Hindlimb muscle (tissue), 1 donor: ENCODE measurements at places on chromosomes 2 and 18. TPM values are rescaled to one million over a fixed set of nuclear protein-coding genes. Genes with fewer than 3 reads are reported as not detected.

Gene DSC2
- 8.9 TPM for polyA plus RNA-seq

Gene CAPG
- 16.8 TPM for polyA plus RNA-seq

DNA sequence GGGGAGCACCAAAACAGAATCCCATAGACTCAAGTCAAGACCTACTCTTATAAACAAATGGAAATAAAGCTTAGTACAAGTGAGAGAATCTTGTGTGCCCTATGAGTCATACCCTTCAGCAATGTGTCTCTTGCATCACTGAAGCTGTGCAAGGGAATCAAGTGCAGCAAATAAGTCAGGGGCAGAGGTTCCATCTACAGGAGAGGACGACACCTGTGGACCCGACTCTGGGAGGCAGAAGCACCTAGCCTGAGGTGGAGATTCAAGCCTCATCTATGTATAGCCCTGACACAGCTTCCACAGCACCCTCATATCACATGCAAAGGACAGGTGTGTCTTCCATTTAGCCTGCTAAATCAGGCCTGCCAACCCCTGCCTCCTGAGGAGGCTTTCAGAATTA lies 298.2 kb downstream of the CNTNAP5 start:
- no peak for DNase-seq

GRCh38 chr2:128324008-128324896 lies 5.6 kb upstream of the HS6ST1 start:
- DNase-seq, result no peak

- DNase-seq, result no peak
These were observed 30.4 kb upstream of the IL36G start for GRCh38 chr2:112947374-112947773.

DNA sequence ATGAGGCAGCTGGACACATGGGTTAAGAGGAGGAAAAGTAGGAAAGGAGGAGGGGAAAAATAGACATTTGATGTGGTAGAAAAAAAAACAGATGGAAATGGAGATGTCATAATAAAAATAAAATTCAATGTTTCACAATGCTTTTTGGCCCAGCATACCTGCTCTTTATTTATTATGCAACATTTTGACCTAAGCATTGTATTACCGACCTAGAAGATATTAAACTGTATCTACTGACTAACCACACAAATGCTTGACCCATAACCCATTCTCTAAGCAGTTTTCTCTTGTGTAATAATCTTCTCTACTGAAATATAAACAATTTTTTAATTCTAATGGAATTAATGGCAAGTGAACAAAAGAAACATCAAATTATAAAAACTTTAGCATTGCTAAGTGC lies 362.3 kb downstream of the FBXO15 start:
- no peak for DNase-seq

- no peak for DNase-seq
These were observed 78.9 kb upstream of the SMAD7 start for GRCh38 chr18:49029628-49030027.
